ENCODE measurements at places on chromosomes 12 and 14.

DNA sequence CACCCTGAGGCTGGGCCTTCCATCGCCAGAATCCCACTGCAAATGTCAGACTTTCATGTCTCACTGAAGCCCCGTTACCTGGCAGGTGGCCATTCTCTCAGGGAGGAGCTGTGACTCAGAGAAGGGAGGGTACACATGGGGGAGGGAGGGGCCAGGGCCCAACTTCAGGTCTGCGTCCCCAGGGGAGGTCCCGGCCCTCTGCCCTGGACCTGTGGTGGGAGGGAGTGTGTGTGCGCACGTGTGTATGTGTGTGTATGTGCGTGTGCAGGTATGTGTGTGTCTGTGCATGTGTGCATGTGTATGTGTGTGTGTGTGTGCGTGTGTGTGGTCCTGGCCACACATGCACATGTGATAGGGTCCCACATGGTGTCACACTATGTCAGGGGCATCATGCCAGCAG, 50.9 kb downstream of the MVK start:
- no peak for DNase-seq

- DNase-seq = no peak
Measured at GRCh38 chr12:55637467-55637866, 775 bp downstream of the OR10P1 start.

DNA sequence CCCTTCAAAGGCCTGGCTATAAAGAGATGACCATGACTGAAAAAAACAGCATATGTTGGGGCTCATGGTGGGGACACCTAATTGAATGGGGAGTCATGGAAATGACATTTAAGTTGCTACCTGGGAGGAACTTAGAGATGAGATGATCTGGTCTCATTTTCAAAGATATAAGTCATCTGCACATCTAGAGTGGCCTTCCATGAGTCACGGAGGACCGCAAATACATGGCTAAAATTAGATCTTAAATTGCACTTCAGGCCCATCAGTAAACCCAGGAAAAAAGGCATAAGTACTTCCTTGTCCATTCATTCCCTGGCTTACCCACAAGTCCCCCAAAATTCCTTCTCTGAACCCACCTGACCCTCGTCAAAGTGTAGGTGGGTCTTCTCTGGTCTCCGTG, 53.4 kb downstream of the SPTB start:
- DNase-seq = no peak

DNA sequence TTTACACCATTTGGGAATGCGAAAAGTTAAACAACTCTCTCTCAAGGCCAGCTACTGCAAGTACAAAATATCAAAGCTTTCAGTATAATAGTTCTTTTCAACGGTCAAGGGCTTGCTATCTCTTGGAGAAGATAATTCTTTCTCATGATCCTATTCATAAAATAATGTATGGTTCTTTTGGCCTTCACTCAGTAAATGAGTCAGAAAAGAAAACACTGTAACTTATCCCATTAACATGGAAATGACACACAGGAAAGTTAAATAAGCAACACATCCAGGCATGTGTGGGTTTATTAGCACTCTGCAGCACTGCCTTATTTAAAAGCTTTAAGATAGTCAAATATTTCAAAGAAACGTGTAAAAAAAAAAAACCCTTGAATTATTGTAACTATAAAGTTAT, 36.9 kb downstream of the ZFC3H1 start:
- DNase-seq = no peak

- DNase-seq = no peak
Measured at GRCh38 chr12:94071258-94071657, 77.1 kb upstream of the PLXNC1 start.

- no peak for DNase-seq
Measured at GRCh38 chr14:92726135-92726932, 22.1 kb downstream of the LGMN start.

DNA sequence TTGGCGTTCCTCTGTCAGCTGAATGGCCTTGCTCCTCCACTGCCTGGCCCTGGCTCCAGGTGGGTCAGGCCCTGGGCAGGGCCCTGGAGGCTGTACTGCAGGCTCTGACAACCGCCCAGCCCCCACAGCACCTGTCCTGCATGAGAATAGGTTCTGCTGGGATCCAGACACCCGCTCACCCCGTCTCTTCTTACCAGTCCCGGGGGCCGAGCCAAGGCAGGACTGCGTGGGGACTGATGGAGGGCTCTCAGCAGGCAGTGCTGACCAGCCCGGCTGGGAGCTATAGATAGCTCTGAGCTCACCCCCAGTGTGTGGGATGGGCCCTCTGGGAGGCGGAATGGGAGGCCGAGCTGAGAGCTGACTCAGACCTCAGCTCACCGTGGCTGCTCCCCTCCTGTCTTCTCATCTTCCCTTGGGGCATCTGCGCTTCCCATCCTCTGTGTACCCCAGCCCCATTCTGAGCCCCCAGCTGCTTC, 39.6 kb downstream of the TEAD4 start:
- no peak for DNase-seq

DNA sequence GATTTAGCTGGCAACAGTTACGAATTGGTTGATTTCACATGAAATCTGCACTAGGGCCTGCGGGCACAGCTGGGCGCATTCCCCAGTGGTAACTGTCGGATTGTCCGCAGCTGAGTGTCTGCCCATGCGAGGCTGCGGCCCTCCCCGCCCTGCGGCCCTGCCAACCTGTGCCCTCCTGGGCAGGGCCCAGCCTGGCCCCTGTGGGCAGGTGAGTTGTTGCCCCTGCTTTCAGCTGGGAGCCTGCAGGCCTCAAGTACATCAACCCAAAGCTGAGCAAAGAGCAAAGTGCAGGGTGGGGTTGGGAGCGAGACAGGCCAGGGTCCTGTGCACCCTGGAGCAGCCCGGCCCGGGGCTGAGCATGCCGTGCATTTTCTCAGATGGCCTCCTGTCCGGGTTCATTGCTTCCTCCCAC, 89.1 kb downstream of the ADGRD1 start:
- DNase-seq = no peak

GRCh38 chr12:112844814-112845565, 53.4 kb downstream of the RPH3A start:
- no peak for DNase-seq

- no peak for DNase-seq
Measured at GRCh38 chr12:63857771-63858670, 13.5 kb downstream of the SRGAP1 start.

GRCh38 chr14:102225936-102226335, 79.0 kb downstream of the MOK start:
- no peak for DNase-seq

DNA sequence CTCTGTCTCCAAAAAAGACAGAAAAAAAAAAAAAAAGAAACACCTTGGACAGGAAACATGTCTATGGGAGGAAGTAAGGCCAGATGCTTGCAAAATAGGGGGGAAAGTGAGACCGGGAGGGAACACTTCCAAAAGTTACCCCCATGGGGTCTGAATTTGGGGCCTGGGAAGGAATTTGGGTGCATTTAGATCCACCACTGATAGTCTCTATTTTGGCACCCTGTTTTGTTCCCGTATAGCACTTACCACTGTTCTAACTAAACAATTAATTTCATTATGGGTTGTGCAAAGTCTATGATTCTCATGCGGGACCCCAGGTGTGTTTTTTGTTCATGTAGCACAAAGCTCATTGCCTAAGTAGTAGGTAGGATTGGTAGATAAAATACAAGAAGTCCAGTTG, 1.4 kb upstream of the MLEC start:
- DNase-seq = no peak

GRCh38 chr12:49274396-49275069, 9.7 kb downstream of the TUBA1C start:
- no peak for DNase-seq

GRCh38 chr14:95067526-95067925, 89.8 kb downstream of the DICER1 start:
- no peak for DNase-seq

DNA sequence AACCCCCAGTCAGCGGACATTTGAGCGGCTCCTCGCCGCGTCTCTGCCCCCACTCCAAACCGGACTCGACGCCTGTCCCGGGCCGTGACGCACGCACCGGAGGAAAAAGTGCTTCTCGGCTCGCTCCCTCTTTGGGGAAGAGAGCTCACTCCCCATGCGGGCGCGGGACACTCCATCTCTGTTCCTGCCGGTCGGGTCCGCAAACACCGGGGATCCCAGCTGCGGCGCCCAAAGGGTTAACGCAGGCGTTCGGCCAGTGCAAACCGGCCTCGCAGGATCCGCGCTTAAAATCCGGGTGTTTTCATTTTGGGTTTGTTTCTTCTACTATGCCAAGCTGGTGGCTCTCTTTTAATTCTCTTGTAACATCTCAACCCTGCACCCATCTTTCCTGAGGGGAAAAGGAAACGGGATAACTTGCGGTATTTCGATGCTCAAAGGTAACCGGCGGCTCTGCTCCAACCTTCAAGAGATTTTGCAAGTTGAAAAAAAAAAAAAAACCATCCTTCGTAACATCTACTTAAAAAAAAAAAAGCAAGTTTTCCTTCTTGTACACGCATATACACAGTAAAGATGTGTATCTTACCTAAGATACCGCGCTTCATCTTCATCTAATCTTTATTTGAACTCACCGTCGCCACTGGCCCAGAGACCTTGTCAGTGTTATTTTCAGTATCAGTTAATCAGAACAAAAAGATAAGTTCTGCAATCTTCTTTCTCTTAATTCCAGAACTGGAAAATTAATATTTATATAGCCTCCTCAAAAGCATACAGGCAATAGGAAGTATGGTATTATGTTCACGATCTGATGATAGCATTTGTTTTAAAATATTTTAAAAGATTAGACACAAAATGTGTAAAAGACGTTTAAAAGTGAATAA, 1.6 kb upstream of the ATP2B1 start:
- peak; percentile 21 for DNase-seq

DNA sequence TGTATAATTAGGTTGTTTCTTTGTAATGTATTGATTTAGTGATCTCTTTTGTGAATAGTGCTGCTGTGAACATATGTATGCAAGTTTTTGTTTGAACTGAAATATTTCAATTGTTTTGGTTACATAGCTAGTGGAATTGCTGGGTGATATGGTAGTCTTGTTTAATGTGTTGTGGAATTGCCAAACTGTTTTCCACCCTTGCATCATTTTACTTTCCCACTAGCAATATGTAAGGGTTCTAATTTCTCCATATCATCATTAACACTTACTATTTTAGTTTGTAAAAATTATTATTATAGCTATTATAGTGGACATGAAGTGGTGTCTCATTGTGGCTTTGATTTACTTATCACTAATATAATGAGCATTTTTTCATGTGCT, 5.9 kb downstream of the G2E3 start:
- no peak for DNase-seq

- no peak for DNase-seq
Measured at GRCh38 chr12:100445081-100445481, 28.6 kb upstream of the NR1H4 start.

DNA sequence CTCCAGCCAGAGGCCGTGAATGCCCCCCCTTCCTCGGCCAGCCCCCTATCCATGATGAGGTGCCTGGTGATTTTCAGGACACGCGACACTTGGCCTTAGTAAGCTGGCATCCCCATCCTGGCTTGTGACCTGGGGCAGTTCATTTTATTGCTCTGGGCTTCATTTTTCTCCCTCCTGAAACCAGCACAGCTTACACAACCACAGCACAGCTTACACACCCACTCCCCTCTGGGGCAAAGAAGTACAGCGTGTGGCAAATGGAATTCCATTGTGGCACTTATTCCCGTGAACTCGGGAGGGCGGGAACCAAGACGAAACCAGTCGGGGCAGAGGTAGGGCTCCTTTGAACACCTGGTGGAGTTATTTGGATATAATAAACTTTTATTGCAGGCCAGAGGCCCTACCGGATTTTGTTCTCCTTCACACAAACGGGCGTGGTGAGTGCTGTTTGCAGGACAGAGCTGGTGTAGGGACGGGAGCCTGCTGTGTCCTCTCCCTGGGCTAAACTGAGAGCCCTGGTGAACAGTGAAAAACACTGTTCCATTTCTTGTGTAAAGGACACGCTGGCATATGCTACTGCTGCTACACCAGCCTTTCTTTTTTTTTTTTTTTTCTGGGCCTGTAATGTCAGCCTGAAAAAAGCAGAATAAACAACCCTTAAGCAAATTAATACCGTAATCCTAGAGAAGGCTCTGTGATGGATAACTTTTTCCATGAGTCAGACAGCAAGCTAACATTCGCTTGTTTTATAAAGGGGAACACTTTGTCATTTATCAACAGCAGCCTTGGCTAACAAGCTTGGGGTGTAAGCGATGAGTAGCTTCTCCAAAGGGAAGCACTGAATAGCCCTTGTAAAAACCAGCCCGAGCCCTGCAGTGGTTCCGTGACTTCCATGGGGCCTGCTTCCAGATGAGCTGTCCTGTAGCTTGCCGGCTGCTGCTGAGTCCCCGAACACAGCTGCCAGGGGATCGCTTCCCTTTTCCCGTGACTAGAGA, 29.3 kb downstream of the CD9 start:
- no peak for DNase-seq

GRCh38 chr14:101927859-101928258, 36.5 kb upstream of the DYNC1H1 start:
- no peak for DNase-seq

DNA sequence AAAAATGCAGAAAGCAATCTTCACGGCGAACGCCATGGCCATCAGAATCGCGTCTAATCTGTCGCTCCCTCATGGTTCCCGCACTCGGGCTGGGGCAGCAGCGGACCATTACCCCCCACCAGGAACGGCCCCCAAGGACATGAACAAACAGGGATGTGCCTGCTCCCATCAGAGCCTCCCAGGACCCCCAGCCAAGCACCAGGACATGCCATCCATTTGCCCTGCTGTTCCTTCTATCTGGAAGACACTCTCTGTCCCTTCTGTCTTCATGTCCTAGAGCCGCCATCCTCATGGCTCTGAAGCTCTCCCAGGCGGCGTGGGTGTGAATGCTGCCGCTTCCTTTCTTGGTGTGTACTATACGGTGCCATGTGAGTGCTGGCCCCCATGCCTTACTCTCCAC, 371.8 kb downstream of the BCL11B start:
- no peak for DNase-seq

DNA sequence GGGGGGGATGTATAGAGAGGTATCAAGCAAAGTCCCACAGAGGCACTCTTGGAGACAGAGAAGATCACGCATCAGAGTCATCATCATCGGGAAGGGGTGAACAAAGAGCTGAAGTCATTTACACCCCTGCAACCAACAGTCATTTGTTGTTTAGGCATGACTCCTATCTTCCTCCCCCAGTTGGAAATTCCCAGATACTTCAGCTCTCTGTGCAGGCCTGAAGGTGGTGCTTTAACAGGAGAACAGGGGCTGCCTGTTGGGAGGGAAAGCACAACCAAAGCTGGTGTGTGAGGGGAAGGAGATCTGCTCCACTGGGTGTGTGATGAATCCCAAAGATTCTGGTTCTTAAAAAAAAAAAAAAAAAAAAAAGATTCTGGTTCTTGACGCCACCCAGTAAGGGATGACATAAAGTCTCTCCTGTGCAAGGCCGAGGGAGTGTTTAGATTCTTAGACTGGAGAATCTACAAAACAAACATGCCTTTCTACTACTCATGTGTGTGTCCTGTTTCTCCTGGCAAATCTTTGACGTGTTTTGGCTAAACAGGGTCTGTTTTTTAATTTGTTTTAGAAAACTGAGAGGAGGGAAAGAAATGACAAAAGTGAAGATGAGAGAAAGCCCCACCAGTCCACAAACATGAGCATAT, 121.0 kb upstream of the ARHGAP5 start:
- DNase-seq = no peak

Measured in stimulated activated CD8-positive, alpha-beta memory T cell treated with anti-CD3 and anti-CD28 coated beads, Interleukin-2, amount 100 ng/mL, for 1 hour (primary cell).